IPS DF 19.7 (cell line): ENCODE measurements at places on chromosomes 7 and 10.
A peak's percentile ranks its signal among the peaks of the same experiment; 100 is the strongest.

GRCh38 chr10:111037858-111038257, 39.0 kb upstream of the ADRA2A start:
- no peak for DNase-seq

GRCh38 chr10:68047554-68048327, 27.3 kb downstream of the HERC4 start:
- DNase-seq = no peak

DNA sequence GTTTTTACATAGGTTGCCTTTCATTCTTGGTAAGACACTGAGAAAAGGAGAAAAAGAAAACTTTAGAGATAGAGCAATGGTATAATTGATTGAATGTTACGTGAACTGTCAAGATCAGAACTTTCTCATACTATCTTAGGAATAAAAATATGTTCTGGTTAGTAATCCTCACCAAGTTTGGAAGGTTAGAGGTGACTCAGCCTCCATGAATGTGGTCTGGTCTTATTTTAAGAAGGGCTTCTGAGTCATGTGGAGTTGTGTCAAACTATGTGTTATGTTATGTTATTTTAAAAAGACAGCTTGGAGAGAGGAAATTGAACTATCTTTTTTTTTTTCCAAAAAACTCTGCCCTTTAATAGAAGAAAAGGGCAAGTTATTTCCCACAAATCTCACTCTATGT, 458.6 kb upstream of the KLF6 start:
- DNase-seq = no peak

- no peak for DNase-seq
Observed at GRCh38 chr7:18020138-18020715, 7.4 kb downstream of the PRPS1L1 start.

DNA sequence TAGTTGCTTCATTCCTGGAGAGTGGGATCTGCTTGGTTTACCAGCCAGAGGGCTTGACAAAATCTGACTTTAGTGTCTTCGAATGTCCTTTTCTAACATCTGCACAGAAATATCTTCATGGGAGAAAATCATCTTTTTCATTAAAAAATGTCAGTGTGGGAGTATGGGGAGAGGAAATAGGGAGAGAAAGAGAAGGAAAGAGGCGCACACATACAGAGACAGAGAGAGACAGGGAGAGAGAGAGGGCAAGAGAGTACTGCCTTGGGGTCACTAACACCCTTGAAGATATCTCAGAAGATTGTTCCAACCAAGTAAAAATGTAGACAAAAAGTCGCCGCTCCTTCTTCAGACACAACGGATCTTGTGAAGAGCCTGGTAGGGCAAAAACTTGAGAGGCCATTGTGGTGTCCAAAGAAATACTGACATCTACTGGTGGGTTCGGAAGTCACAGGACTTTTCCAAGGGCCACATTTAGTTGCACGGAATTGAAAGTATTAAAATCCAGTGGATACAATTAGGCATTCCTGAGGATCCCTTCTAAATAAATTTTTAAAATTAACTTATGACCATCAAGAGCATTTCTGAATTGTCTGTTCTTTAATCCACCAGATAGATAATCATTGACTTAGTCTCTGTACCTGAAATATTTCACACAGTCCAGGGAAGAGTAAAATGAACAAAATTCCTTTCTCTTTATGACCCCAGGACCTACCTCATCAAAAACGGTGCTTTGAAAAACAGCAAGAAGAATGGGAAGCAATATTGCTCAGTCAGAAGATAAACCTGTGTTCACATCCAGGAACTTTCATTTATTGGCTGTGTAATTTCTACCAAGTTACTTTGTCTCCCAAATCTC, 29.7 kb downstream of the VIM start:
- DNase-seq = peak; percentile 20

DNA sequence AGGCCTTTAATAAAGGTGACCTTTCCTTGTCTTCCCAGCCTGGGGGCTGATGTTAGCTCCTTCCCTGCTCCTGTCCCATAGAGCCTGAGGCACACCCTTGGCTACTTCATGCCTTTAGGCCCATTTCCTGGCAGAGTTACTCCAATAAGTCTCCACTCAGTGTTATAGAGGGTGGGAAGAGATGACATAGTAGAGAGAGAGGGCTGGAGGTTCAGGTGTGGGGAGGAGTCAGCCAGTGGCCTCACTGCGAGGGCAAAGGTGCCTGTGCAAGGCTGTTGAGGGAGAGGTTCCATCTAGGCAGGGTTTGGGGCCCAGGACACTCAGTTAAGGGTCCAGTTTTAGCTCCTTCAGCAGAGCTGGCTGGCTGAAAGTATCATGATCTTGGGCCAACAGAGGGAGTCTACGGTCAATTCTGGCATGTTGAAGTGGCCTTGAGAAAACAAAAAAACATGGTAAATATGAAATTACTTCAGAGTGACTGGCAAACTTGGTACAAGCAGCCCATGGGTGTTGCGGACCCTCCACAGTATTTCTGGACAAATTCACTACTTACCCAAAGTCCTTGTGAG, 67.9 kb downstream of the ZNF783 start:
- DNase-seq = no peak

GRCh38 chr7:32868116-32868515, 23.4 kb downstream of the KBTBD2 start:
- DNase-seq = no peak

DNA sequence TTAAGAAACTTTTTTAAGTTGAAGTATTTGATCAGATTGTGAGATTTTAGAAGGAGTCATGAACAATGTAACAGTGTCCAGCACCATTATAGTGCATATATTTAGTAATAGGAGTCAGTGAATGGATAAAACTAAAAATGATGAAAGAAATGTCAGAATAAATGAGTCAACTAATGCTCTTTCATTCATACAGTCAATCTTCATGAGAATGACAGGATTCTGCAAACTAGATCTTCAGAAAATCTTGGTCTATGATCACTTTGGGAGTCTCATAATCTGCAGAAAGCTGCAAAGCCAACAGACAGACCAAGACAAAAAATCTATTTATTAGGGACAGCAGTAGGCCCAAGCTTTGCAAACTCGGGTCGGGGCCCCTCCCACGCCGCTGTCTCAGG, 710 bp downstream of the RNLS start:
- no peak for DNase-seq

GRCh38 chr10:96846395-96846794, 14.3 kb downstream of the LCOR start:
- no peak for DNase-seq

DNA sequence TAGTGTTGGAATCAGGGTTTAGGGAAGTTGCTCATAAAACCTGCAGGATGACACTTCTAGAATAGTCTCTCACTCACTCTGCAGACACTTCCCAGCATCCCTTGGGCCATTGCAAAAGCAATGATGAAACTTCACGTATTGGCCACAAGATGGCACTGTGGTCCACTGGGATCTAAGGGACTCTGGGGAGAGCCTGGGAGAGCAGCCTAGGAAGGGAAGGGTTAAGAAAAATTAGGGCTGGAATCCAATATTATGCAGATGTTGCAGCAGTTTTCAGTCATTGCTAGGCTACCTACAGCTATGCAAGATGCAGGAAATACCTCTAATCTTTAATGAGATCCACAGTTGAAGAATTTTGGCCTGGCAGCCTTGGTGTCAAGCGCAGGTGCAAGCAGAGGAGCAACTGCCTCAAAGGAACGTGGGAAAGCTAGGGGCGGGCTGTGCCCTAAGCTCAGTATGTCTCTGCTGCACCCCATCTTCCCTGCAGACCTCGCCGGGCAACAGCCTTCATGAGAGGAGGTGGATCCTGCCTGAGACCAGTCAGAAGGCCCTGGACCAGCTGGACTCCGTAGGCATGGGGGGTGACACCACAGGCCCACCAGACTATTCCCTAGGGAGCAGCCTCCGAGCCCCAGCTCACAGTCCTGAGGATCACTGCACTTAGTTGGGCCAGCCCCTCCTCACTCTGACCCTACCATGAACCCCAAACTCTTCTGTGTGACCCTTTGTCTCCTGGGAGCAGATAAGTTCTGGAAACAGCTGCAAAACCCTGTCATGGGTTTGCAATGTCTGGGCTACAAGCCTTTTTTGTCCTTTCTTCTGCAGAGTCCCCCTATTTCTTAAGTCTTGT, 127.9 kb upstream of the PRSS58 start:
- no peak for DNase-seq

DNA sequence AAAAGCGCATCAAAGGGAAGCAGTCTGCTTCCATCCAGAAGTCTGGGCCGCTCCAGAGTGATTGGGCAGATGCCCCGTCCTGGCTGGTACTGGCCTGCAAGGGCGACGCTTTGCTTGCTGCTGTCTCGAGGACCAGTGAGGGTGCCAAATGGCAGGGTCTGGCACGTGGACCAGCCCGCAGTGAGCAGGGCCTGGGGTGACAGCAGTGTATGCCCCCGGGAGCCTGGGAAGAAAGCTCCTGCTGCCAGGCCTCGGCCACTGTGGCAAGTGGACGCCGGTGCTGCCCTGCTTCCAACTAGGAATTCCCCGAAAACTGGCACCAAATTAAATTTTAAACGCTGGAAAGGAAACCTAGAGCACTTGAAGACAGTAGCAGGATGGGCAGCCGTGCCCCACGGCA, 357.0 kb upstream of the MKI67 start:
- DNase-seq = no peak

- DNase-seq = no peak
Observed at GRCh38 chr7:110827936-110828335, 263.0 kb upstream of the LRRN3 start.

GRCh38 chr7:104980841-104981671, 32.9 kb upstream of the KMT2E start:
- DNase-seq = no peak

GRCh38 chr10:89207181-89207800, at the start of gene CH25H:
CH25H (minus strand) TSS chr10:89207317; CDS start chr10:89207292, 25 bp downstream.
- peak; percentile 38 for DNase-seq

DNA sequence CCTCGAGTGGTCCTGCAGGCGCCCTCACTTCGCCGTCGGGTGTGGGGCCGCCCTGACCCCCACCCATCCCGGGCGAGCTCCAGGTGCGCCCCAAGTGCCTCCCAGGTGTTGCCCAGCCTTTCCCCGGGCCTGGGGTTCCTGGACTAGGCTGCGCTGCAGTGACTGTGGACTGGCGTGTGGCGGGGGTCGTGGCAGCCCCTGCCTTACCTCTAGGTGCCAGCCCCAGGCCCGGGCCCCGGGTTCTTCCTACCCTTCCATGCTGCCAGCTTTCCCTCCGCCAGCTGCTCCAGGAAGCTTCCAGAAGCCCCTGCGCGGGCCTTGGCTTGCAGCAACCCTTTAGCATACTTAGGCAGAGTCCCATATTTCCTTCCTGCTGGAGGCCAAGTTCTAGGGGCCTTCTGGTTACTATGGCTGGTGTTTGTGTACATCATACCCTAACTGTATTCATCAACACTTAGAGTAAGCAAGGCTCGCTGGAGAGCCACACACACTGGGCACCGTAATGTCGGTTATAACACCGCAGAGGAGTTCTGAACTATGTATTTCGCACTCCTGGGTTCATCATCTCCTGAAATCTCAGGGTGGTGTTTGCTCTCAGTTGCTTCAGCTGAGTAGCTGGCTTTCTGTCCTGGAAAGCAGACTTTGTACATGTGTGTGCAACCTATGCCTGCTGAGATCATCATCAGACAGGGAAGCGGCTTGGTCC, 471 bp downstream of the MGMT start:
- DNase-seq = no peak

DNA sequence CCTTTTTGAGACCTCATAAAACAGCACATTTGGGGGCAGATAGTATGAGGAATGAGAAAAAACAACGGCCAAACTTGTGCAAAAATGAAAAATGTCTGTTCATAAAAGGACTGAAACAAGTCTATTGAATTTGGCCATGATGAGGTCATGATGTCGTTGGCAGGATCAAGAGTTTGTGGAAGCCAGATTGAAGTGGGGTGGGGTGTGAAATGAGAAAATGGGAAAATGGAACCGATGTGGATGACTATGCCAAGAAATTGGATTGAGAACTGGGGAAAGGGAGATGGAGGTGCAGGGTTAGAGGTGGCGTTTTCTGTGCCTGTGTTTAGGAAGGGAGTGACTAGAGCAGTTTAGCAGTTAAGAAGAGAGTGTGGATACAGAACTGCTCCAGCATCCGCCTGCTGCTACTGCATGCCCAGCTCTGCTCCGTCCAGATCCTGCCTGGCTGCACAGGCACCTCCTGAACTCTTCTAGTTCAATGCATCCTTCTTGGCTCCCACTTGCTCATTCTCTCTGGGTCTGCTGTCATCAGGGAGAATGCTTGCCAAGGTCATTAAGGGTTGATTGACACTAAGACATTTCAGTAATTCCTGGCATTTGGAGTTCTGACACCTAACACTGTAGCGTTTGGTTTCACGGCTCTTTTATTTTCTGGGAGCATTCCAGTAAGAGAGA, 111.9 kb downstream of the GALNT17 start:
- DNase-seq = no peak

DNA sequence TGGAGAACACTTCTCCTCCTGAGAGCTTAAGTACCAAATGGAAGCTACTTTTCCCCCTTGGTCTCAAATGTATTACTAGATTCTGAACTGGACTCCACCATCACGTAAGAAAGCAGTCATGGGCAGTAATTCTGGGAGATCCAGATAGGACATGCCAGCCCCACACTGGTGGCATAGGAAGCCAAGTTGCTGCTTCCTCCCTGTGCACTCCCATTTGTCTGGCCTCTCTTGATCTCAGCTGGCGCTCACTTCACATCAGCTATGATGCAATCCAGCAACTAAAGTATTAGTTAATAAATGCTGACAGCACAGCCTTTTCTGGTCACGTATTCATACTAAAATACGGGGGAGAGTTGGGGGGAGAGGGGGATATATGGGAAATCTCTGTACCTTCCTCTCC, 3.4 kb upstream of the IL6 start:
- DNase-seq = no peak

DNA sequence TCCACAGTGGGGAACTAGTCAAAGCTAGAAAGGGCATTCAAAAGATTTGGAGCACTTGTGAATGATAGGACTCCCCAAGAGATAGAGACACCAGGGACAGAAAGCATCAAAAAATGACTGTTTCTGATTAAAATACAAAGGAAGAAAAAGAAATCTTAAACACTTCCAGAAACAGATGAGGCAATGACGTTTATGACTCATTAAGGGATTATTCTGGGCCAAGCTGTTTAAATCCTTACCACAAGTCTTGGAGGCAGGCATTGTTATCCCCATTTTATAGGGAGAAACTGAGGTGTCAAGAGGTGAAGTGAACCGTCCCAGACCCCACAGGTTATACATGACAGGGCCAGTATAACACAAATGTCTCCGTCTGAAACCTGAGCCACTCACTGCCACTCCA, 68.3 kb upstream of the AMPH start:
- DNase-seq = no peak

GRCh38 chr7:156656598-156656997, 16.0 kb downstream of the RNF32 start:
- DNase-seq = no peak

DNA sequence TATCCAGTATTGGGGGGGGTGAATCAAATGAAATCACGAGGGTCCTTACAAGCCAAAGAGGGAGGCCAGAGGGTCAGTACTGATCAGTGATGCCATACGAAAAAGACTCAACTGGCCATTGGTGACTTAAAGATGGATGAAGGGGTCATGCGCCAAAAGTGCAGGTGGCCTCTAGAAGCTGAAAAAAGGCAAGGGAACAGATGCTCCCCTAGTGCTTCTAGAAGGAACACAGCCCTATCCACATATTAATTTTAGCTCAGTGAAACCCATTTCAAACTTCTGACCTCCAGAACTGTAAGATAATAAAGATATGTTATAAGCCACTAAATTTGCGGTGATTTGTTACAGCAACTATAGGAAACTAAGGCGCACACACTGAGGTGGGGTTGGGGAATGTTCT, 62.5 kb downstream of the ABI1 start:
- no peak for DNase-seq

GRCh38 chr10:978826-979421, 9.3 kb upstream of the GTPBP4 start:
- DNase-seq = no peak
